HuH-7 (cell line): ENCODE measurements at places on chromosomes 4 and X.
A peak's percentile ranks its signal among the peaks of the same experiment; 100 is the strongest.

GRCh38 chrX:119971184-119971583 lies 27.6 kb upstream of the NKAP start:
- DNase-seq = no peak

DNA sequence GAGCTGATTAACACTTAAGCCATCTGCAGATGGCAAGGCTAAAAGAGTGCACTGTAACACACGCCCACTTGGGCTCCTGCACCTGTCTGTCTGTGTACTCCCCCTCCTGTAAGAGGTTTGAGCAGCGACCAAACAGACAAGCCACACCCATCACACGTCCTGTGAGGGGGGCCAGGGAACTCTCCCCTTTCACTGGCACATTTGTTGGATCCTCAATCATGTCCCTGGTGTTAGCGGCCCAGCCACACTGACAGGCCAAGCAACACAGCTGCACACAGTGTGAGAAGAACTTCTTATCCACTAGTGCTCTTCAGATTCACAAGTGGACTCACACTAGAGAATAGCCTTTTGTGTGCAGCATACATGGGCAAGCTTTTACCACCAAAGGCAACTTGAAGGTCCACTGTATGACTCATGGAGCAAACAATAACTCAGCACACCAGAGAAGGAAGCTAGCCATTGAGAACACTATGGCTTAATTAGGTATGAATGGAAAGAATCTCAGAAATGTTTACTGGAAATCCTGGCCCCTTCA lies 29.1 kb upstream of the UTP14A start:
- DNase-seq = no peak

DNA sequence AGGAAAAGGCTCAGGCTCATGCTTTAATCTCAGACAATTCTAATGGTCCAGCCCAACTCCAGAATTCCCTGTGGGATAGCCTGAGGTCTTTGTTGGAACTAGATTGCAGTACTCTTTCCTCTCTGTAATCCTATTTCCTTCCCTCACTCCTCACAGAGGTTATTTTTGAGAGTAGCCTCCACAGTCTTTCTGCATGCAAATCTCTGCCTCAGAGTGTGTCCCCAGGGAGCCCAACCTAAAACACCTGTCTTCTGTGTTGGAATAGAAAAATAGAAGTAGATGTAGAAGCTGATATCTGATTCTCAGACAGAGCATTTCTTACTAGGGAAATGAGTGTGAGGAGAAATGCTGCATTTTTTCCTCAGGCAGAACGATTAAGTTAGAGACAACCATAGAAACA lies 915.5 kb upstream of the EPHA5 start:
- DNase-seq = no peak

GRCh38 chr4:24808955-24809354 lies 13.6 kb downstream of the SOD3 start:
- DNase-seq = no peak

- DNase-seq = no peak
Measured at GRCh38 chrX:100975212-100975611, 5.7 kb downstream of the ARL13A start.

DNA sequence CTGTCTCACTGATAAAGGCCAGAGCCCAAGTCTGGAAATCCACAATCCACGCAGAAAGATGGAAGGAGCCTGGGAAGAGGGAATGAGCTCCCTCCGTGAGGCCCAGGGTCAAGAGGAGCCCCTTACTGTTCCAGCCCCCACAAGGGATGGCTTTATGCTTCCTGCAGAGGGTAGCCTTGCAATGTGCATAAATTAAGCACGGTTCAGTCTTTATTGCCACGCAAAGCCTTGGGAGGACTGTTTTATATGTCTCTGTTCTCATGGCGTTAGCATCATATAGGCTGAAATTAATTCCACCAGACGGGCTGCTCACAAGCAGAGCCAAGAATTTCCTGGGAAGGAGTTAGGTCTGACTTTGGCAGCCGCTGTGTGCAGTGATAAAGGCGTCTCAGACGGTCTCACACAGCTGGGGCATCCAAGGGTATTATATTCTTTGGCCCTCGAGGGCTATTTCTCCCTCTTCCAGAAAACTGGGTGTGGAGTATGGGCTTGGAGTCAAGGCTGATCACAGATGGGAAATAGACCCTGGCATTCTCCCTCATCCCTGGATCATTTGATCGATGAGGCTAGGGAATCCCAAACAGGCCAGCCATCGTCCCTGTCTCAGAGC lies 38.5 kb downstream of the CYTL1 start:
- DNase-seq = no peak

- DNase-seq = no peak
Measured at GRCh38 chrX:74911494-74911893, 13.8 kb downstream of the NEXMIF start.

- no peak for DNase-seq
Measured at GRCh38 chrX:24186986-24187385, 37.5 kb downstream of the ZFX start.

DNA sequence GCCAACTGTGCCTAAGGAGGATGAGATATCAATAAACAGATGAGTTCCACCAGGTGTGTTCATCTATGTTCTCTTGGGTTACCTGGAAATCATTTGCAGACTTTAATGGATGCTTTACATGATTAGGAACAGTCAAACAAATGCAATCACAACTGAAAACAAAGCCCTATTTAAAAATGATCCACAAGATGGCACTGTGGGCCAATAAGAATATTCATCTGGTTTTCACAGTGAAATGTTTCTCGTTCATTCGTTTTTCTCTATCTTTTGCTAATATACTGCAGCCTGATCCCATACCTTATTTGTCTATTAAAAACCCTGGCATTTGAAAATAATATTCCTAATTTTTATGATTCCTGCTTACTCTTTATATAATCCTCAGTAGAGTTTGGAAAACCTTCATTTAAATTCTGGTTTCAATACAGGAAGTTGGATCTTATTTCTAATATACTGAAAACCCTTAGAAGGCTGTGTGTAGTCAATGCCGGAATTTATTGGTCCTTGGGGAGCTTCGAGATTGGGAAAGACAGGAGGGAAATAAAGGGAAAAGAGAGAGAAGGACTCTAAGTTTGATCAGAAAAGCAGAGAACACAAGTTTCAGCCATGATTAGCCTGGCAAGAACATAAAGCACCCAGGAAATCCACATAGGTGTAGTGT lies 63.8 kb upstream of the TAPT1 start:
- DNase-seq = peak; percentile 20
